Left ventricle myocardium inferior (tissue), 1 donor: ENCODE measurements at places on chromosomes 12 and 14. TPM values are rescaled to one million over a fixed set of nuclear protein-coding genes. Genes with fewer than 3 reads are reported as not detected.
A peak's percentile ranks its signal among the peaks of the same experiment; 100 is the strongest.

The CLEC1B gene
- not detected for total RNA-seq

The ANKRD33 gene
- not detected for total RNA-seq

The PPP1R36 gene
- total RNA-seq = 0.36 TPM

The BCL11B gene
- 0.11 TPM for total RNA-seq

The LAG3 gene
- total RNA-seq = not detected

The COL2A1 gene
- total RNA-seq = not detected

The WIF1 gene
- total RNA-seq = not detected

The HRK gene
- 0.77 TPM for total RNA-seq

- DNase-seq = no peak
These were observed 471.2 kb downstream of the DIO2 start for GRCh38 chr14:79740066-79740601.

GRCh38 chr12:123031171-123031845 lies 50.8 kb downstream of the ARL6IP4 start:
- DNase-seq = no peak

GRCh38 chr12:103028881-103029639 lies 71.6 kb downstream of the ASCL1 start:
- DNase-seq = no peak

GRCh38 chr12:10965476-10965875 lies 21.2 kb downstream of the TAS2R50 start:
- no peak for DNase-seq

GRCh38 chr12:54197431-54197909 lies 8.7 kb upstream of the SMUG1 start:
- no peak for DNase-seq

- DNase-seq = no peak
These were observed 17.4 kb downstream of the PAWR start for GRCh38 chr12:79673354-79673753.

DNA sequence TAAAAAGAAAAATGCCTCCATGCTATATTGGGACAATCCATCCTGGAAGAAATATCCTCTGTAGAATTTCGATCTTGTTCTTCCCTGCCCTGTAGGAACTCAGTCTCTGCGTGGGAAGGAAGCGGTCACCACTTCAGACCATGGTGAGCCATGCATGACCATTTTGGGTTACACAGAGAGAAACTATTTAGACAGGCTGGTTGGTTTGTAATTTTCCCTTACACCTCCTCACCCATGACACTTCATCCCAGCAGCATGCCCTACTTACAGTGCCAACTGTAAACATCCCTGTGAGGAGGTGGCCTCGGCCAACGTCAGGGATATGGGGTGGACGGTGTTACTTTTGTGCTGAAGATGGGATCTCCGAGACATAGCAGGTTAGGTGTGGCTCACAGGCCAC lies 121.4 kb downstream of the SMOC1 start:
- DNase-seq = no peak

DNA sequence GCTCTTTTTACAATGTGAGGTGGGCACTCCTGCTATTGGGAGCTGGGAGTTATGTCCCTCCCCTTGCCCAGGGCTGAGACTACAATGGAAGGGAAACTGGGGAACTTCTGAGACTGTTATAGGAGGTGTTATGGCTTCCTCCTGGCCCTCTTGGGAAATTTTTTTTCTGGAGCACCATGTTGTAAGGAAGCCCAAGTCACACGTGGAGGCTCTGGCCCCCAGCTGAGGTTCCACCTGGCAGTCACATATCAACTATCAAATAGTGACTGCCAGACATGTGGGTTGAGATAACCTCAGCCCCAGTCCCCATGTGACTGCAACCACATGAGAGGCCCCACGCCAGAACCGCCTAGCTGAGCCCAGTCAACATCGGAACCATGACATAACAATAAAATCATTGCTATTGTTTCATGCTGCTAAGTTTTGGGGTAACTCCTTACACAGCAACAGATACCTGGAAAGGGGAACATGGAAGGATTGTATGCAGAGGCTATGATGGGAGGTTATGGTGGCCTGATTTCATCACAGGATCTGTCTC lies 99.4 kb upstream of the NCOR2 start:
- DNase-seq = no peak

DNA sequence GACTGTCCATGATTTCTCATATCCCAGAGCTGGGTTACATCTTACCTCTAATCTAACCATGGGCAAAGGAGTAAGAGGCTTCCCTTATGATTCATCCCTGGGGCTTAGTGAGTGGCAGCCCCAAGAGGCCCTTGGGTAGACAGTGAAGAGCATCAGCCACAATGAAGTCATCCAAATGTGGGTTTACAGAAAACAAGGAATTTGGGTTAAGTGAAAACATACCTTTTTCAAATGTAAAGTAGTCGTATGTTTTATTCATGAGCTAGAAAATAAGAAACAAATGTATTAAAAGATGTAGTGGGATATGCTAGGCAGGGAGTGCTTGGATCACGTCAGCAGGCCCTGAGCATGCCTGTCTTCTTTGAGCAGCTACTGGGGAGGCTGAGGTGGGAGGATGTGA lies 54.0 kb upstream of the ELK3 start:
- DNase-seq = no peak

DNA sequence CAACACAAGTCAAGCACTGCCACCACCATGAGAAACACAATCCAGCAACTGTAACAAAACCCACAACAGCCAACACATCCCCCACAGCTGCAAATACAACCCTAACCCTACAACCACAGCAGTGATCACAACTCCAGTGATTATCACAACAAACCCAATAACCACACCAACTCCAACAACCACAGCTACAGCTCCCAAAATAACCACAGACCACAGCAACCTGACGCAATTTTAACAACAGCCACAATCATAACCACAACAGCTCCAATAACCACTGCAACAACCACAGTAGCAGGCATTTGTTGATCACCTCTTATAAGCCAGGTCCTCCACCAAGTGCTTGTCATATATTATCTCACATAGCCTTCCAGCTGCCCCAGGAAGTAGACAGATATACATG lies 42.2 kb upstream of the FAM181A start:
- DNase-seq = no peak

GRCh38 chr12:32470936-32471470 lies 71.6 kb downstream of the FGD4 start:
- no peak for DNase-seq

DNA sequence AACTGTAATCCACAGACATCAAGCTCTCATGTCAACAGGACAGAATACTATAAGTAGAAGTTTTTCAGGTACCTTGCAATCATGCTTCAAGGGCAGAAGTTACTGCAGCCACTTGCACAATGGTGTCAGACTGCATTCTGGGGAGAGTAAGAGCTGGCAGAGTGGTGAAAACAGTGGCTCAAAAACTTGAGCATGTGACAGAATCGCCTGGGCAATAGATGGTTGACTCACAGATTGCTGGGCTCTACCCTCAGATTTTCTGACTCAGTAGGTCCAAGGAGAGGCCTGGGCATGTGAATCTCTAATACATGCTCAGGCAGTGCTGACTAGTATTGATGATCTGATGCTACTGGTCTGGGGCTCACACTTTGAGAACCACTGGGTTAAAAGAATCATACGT lies 187.8 kb downstream of the TBX5 start:
- no peak for DNase-seq

DNA sequence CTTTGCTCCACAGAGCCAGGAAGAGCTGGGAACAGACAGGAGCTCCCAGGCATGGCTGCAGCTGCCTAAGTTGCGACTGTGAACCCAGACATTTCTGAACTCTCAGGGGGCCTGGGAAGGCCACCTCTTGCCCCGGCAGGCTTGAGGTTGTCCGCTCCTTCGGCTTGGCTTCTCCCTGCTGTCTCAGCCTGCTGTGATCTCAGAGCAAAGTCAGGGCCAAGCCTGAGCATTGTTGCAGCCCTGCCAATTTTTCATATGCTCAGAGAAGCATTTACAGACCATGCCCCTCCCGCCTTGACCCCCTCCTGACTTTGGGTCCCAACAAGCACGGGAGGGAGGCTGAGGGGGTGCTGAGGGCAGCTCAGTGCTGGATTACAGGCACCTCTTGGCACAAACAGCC lies 1439.1 kb upstream of the FLRT2 start:
- no peak for DNase-seq

DNA sequence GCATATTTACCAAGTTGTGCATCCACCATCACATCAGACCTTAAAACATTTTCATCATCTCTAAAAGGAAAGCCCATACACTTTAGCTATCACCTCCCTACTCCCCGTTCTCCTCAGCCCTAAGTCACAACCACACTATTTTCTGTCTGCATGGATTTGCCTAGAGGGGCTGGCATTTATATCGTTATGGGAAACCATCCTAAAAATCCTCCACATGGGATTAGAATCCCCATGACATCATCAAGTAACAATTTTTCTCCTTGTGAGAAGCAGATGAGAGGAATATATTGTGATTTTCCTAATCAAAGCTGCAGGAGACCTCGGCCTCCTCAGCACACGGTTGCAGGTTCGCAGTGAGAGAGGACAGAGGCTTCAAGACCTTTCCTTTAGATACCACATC lies 114.1 kb downstream of the SLC15A4 start:
- no peak for DNase-seq

GRCh38 chr12:96073346-96074330 lies 38.3 kb upstream of the LTA4H start:
- DNase-seq = no peak

GRCh38 chr14:22689199-22689598 lies 45.0 kb upstream of the OR6J1 start:
- no peak for DNase-seq

DNA sequence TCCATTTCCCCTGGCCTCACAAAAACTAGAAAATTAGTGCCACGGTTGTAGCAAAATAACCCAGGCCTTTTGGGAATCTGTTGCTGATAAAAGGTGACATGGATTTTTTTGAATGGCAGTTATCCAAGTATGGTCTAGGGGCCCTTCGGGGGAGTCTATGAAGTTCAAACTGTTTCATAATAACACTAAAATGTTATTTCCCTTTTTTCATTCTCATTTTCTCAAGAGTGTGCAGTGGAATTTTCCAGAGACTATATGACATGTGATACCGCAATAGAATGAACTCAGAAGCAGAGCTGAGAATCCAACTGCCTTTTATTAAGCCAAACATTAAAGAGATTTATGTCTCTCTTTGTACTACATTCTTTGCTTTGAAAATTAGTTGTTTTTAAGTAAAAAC lies 26.9 kb downstream of the GSTZ1 start:
- no peak for DNase-seq

DNA sequence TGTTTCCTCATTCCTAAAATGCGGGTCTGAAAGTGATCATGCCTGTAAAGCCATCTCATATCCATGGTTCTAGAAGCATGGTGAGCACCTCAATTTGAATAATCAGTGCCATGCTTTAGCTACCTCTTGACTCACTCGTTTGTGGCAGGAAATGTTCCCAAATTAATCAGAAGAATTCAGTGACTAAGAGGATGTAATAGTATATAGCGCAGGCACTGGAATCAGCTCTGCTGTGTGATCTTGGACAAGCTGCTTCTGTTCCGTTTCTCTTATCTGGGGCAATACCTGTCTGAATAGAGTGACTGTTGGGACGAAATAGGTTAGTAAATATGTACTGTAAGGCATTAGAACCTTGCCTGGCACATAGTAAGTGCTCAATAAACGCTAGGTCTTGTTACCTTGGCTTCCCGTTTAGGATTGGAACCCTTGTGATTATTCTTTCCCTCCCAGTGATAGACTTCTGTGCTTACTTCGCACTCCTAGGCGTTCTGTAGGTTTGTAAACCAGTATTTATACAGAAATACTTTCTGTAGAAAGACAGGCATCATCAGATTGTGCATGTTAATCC lies 820 bp upstream of the SMAGP start:
- no peak for DNase-seq

GRCh38 chr14:63266106-63266505 lies 52.6 kb downstream of the GPHB5 start:
- DNase-seq = no peak

GRCh38 chr14:35705636-35706035 lies 103.5 kb downstream of the RALGAPA1 start:
- no peak for DNase-seq

- DNase-seq = peak; percentile 30
These were observed 3.1 kb downstream of the FAM222A start for GRCh38 chr12:109716512-109717389.

GRCh38 chr12:48968467-48968866 lies 3.1 kb downstream of the WNT10B start:
- no peak for DNase-seq

- no peak for DNase-seq
These were observed 20.1 kb downstream of the ACTN1 start for GRCh38 chr14:68959035-68959434.

DNA sequence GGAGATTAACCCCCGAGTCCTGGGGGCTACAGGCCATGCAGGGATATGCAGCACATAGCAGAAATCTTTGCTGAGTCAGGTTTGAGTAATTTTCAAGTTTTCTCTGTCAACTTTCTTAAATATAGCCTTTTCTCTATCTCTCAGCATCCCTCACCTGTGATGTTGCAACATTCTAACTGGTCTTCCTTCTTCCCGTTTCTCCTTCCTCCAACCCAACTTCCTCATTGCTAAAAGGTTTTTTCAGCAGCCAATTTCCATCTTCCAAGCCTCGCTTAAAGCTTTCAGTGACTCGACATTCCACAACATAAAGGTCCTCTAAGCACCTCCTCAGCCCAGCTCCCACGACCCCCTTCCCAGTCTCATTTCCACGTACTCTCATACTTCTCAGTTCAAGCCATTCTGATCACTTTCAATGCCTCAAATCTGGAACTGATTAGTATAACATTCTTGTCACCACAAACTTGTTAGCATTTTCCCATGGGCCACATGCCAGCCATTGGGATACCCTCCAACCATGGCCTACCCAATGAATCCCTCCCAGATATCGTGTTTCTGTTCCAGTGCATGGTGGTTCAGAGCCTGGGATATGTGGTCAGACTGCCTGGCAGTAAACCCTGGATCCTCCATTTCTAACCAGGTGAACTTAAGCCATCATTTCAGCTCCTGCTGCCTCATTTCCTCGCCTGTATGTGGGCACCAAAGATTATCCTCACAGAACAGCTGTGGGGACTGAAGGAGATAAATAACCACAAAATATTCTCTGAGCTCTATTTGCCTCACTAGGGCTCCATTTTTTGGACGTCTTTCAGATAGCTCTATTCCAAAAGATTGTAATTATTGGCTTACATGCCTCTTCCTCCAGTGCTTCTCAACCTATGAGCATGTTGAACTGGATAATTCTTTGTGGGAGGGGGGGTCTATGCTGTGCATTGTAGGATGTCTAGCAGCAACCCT lies 65.8 kb downstream of the KCNK10 start:
- no peak for DNase-seq

DNA sequence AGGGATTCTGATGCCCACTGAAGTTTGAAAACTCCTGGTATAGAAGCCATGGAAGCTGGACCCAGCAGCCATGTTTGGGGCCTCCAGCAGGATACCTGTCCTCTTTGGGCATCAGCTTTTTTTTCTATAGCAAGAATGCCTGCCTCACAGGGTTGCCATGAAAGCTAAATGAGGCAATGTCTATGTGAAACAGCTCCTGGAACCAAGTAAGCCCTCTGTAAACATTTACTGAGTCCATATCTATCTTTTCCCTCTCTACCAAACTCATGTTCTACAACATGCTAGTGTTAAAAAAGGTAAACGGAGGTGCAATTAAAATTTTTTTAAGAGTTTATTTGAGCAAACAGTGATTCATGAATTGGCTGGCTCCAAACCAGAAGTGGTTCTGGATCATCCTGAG lies 28.6 kb downstream of the FLVCR2 start:
- no peak for DNase-seq
